ENCODE measurements at places on chromosomes 3 and 15.

- DNase-seq = peak; percentile 54
Measured at GRCh38 chr3:171407759-171408158, 52.4 kb downstream of the TNIK start.

GRCh38 chr15:50786871-50787270 is 21.4 kb upstream of the SPPL2A start:
- DNase-seq = peak; percentile 11

DNA sequence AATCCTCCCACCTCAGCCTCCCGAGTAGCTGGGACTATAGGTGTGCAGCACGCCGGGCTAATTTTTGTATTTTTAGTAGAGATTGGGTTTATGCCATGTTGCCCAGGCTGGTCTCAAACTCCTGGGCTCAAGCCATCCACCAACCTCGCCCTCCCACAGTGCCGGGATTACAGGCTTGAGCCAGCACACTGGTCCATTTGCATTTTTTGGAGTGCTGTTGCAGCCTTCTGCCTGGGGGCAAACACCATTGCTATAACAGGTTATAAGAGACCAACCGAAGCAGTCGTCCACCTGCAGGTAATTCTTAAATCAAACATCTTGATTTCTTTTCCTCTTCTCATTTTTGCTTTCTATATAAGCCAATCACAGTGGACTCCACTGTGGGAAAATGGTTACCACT is 27.7 kb downstream of the ACKR4 start:
- DNase-seq = no peak

DNA sequence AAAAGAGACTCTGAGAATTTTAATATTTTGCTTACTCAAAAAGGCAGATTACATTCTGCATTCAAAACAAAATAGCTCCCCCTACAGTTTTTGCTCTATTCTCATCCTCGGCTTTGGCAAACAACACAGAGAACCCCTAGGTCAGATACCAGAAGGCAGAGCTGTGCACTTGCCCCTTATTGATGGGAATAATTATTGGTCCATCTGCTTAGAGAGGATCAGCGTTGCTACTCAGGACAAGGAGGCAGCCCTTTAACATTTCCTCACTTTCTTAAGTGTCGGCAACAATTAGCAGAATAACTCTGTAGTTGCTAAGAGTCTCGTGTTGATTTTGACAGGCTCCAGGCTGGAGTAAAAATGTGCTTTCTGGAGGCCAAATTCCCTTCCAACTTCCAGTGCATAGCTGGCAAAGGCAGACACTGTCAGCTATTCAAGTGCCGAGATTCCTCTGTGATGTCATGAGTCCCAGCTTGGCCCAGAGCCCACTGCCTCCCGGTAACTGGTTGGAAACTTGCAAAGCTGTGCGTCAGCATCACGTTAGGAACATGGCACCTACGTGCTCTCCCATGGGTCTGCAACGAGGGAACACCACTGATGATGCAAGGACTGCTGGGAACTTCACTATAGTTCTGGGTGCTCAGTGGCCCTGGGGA is 482.7 kb upstream of the ADAMTS9 start:
- DNase-seq = peak; percentile 84

DNA sequence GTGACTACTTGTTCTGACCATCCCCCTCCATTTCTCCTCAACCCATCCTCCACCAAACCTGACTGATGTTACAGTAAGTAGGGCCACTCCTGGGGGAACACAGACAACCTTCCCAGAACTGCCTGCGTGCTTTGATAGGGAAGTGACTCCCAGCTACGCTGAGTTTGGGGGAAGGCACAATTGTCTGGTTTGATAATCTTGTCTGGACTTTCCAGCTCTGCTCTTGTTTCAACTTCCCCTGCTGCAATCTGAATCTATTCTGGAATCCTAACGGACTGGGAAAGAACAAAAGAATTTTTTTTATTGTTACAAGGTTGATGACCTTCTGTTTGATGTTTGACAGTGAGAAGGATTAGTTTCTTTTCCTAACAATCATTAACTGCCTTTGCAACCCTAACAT is 895.6 kb downstream of the ROBO1 start:
- DNase-seq = no peak

DNA sequence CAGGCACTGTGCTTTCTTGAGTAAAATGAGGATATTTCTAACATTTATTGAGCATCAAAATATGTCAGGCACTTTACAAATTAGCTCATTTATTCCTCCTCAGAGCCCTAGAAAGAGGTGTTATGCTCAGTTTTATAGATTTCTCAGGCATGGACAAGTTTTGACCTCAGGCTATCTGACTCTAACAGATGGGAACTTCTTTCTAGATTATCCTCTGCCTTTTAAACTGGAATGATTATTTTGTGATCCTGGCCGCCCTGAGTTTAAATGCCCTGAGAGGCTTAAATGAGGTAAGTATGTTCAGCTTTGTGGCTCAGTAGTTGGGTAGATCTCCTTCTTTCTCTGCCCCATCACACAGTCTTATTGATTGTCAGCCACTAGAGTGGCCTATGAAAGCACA is 32.3 kb upstream of the ATP1B3 start:
- DNase-seq = no peak

GRCh38 chr3:11436775-11437174 is 164.6 kb downstream of the ATG7 start:
- no peak for DNase-seq

GRCh38 chr3:29099775-29100174 is 181.1 kb upstream of the RBMS3 start:
- DNase-seq = no peak

- DNase-seq = no peak
Measured at GRCh38 chr3:185087419-185087818, 65.4 kb downstream of the C3orf70 start.

DNA sequence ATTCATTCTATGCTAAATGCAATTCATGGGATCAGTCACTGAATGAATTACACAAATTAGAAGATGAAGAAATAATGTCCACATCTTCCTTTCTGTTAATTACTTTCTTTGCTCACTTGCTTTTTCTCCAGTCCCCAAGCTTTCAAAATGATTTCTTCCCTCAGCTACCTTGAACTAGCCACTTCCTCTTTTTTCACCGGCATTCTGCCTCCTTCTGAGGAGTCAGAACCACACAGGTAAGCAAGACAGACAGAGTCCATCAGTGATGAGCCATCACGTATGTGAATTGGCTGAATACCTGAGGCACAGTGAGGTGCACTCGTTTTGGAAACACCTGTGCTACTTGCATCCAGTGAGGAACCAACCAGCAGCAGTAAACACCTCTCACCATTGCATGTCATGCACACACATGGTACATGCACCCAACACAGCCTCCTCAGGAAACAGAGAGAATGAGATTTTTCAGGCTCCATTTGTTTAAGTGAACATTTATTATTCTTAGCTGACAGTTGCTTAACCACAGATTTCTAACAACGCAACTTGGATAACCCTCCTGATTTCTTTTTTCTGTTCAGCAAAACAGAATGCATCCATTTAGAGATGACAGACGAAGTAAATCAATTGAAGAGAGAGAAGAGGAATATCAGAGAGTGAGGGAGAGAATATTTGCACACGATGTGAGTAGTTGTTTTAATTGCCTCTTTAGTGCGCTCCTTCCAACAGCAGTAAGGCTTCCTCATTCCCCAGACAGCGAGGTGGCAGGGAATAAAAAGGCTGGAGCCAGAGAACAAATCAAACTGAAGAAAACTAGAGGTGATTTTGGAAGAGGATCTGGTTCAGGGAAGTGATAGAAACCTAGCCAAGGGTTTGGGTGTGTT is 69.3 kb downstream of the ARPP21 start:
- no peak for DNase-seq

DNA sequence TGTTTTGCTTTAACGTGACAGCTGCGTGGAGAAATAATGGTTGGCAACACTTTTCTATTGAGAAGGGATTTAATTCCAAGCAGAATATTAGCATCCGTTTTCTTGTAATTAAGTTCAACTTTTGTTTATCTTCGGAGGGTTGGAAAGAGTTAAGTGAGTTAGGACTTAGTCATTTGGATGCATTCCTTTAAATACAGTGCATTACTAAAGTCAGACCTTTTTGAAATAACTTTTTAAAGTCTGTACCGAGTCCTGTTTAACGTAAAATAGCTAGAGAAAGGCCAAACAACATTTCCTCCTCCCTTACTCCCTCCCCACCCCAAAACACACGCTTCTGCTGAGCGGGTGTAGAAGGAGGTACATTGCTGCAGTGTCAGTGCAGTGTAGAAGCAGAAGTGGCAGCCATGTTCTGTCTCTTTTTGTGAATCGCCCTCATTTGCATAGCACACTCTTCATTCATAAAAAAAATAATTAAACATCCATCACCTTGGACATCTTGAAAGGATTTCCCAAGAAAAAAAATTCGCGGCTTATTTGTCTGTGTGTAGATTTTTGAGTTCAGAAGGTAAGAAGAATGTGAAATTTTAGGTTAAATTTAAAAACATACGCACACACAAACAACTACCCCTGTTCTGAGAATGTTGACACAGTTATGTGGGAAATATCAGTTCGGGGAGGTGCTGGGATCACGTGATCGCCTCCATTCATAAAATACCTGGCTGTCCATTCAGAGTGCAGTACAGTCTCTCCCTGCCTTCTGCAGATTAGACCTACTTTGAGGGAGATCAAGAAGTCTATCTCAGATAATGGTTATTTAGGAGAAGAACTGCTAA is 1.6 kb downstream of the SPRED1 start:
- peak; percentile 54 for DNase-seq

- DNase-seq = peak; percentile 87
Measured at GRCh38 chr3:69306239-69307185, 79.4 kb downstream of the FRMD4B start.

- no peak for DNase-seq
Measured at GRCh38 chr3:18469775-18470174, 44.6 kb upstream of the SATB1 start.

DNA sequence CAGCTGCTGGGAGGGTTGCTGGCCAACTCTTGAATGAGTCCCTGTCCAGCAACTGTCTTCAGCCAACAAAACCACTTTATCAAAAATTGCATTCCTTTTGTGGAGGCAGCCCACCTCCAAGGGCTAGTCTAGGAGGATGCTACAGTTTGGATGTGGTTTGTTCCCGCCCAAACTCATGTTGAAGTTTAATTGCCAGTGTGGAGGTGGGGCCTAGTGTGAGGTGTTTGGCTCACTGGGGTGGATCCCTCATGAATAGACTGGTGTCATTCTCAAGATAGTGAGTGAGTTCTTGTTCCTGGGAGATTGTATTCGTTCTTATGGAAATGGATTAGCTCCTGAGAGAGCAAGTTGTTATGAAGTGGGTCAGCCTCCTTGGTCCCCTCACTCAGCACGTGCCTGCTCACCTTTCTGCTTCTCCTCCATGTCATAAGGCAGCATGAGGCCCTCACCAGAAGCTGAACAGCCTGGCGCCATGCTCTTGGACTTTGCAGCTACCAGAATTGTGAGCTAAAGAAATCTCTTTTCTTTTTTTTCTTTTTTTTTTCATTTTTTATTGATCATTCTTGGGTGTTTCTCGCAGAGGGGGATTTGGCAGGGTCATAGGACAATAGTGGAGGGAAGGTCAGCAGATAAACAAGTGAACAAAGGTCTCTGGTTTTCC is 4.2 kb upstream of the RFC4 start:
- no peak for DNase-seq

- no peak for DNase-seq
Measured at GRCh38 chr3:134938029-134938525, 143.0 kb downstream of the EPHB1 start.

DNA sequence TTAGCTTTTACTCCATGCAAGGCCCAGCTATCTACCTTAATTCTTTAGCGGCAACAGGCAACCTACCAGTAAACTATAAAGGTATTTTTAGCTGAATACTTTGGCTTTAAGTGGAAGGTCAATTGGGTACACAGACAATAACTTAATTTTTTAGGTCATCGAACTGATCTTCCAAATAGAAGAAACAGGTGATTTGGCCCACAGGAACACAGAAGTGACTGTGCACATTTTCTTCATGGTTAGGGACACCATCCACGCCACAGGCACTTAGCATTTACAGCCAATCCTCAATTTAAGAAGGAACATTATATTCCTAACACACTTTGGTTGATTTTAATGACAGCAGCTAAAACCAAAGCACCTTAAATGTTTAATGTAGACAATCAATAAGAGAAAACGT is 1.9 kb downstream of the ARPP19 start:
- no peak for DNase-seq

DNA sequence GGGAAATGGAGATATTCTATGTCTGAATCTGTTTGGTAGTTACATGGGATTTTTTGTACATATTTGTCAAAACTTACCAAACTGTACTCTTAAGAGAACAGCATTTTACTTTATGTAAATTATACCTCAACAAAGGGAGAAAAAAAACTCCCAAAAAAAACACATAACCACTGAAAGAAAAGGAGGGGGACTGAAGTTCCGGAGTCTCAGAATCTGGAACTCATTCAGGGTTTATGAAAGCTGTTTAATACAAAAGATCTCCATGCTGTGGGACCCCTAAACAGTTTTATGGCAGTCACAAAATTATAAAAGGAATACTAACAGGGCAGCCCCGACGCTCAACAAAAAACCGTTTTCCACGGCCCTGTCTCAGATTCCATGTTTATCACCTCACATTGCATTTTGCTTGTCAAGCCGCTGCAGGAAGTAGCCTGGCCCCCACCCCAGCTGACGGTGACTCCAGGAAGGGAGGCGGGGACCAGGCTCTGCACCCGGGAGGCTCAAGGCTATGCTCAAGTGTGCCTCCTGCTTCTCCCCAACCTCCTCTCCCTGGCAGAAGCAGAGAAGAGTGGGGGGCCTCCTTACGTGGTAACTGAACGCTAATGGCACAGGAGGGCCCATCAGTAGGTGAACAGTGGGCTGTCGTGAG is 29.3 kb downstream of the RFT1 start:
- no peak for DNase-seq

DNA sequence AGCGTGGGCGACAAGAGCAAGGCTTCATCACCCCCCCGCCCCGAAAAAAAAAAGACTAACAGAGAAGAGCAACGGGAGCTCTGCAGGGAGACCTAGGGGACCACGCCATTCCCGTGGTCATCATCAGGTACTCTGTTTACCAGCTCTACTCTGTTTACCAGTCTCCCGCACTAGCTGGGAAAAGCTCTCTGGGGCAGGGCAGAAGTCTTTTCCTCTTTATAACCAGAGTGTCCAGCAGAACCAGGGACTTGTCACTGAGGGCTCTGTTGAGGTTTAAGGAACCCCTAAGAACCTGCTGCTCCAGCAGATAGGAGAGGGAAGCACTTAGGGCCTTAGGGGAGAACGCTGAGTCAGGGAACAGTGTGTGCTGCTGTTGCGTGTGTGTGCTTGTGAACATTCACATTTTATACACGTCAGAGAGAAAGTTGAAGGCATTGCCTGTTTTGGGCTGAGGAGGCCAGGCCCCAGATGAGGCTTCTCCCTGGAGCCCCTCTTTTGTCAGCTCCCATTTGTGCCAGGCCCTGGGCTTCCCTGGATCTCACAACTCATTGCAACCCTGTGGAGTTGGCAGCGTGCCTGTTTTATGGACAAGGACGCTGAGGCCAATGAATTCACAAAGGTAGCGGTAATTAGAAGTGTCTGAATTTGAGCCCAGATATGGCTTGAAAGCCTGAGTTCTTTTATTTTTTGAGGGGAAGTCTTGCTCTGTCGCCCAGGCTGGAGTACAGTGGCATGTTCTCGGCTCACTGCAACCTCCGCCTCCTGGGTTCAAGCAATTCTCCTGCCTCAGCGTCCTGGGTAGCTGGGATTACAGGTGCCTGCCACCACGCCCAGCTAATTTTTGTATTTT is 24.2 kb upstream of the ERICH6 start:
- no peak for DNase-seq
